Stimulated activated CD4-positive, alpha-beta T cell treated with anti-CD3 and anti-CD28 coated beads, TNF-alpha, amount 100 ng/mL, for 48 hours (primary cell): ENCODE measurements at places on chromosomes 7 and 10.

GRCh38 chr10:69406816-69407580, 9.7 kb downstream of the TACR2 start:
- no peak for DNase-seq

DNA sequence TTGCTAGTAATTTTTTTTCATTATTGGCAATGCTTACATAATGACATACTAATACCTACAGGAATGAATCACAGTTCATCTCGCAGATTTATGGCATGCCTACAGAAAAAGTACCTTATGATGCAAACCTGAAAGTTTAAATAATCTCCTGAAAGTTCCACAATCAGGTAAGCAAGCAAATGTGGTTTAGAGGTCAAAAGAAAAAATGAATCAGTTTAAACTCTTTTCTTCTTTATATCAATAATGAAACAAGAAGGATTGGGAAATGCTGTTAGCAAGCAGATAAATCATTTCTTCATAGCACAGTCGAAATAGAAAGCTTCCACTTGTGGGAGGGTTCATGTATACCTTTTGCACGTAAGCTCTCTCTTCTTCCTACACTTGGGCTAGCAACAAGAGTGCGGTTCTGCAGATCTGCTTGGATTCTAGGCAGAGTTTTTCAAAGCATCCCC, 53.7 kb upstream of the MTPN start:
- no peak for DNase-seq

- no peak for DNase-seq
Measured at GRCh38 chr10:112434988-112435619, 11.6 kb downstream of the ZDHHC6 start.

DNA sequence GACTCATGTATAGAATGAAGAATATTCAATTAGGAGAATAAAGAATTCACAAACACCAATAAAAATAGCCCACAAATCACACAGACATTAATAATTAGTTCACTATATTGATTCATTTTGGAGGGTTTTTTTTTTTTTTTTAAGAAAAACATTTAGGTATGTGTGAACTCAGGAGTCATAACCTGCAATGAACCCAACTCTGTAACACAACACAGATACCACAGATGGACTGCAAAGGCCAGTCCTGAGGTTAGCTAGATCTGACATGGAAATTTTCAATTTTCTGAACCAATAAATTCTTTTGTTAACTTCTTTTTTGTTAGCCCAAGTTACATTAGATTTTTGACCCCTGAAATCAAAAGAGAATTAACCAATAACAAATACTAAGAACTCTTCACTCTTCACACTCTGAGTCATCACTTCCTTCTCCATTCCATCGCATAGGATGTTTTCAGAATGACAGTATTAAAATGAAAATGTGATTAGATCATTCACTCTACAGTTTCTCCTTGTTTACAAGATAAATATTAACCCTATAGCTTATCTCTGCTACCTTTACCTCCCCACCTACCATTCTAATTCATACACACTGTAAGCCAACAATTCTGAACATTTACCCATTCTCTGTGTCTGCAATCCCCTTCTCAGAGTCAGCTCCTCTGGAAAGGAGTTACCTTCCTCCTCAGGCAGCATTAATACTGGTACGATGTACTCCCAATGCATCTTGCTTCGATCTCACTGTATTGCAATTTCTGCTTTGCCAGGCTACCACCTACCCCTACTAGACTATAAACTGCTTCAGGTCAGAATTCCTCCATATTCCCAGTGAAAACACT, 141.5 kb downstream of the LRRN3 start:
- DNase-seq = no peak

GRCh38 chr7:30700941-30701340, 18.7 kb upstream of the CRHR2 start:
- no peak for DNase-seq

- no peak for DNase-seq
Measured at GRCh38 chr10:86992456-86992855, 24.2 kb downstream of the ADIRF start.

DNA sequence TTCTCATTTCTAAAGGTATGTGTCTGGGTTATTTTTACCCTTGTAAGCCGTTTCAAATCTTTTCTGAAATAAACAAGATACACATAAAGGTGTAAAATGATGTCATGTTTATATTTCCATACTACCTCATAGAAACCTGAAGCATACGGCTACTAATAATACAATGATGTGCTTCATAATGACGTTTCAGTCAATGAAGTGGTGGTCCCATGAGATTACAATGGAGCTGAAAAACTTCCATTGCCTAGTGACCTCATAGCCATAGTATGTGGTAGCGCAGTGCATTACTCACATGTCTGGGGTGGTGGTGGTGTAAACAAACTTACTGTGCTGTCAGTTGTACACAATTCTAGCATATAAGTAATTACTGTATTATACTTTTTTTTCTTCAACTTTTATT, 24.9 kb downstream of the EPDR1 start:
- no peak for DNase-seq

DNA sequence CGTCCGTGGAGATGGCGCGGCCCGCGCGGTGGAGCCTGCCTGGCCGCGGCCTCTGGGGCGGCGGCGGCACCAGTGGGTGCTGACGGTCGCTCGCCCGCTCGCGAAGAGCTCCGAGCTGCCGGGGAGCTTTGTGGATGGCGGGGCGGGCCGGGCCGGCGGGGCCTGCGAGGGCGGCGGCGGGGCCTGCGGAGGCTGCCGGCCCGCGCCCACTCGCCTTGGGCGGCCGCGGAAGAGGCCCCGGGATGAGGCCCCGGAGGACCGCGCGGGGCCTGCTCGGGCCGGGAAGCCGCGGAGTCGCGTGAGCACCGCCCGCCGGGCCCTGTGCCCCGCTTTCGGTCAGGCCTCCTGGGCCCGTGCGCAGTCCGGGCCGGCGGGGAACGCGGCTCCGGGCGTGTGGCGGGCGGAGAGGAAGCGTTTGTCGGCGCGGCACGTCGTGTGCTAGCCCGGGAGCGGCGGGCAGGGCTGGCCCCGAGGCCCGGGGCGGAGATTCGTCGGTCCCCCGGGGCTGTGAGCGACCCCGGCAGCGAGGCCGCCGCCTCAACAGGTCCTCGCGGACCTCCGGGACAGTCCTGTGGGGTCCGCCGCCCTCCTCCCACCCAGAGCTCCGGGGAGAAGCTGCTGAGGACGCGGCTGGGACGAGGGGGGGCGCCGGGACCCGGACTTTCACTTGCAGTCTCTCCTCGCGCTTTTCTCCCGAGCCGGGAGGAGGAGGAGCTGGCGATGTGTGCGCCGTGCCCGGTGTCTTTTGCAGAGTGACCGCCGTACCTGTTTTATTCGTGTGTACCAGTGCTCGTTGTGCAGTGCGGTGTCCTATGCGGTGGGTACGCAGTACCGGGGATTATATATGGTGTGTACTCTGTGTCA, 578 bp downstream of the ZMYND11 start:
- no peak for DNase-seq
